Breast epithelium (tissue), 4 donors: ENCODE measurements at places on chromosomes 16 and 17. TPM values are rescaled to one million over a fixed set of nuclear protein-coding genes. Genes with fewer than 3 reads are reported as not detected.

The SLC47A1 gene
- total RNA-seq, result 8.8 TPM

The PRR14 gene
- 26.9 TPM for total RNA-seq

The ZP2 gene
- total RNA-seq, result not detected

The DNAH9 gene
- 1.2 TPM for total RNA-seq

The CNGB1 gene
- total RNA-seq, result not detected

The MYO15A gene
- 2.2 TPM for total RNA-seq

The UBE2O gene
- total RNA-seq, result 17.4 TPM

The NPIPA5 gene
- 6.0 TPM for total RNA-seq

The FSCN2 gene
- total RNA-seq, result 1.6 TPM

The MFAP4 gene
- 116 TPM for total RNA-seq

The ACSM3 gene
- 60.2 TPM for total RNA-seq

The MYH3 gene
- total RNA-seq, result 2.2 TPM

GRCh38 chr17:65609286-65609685, 47.8 kb upstream of the AXIN2 start:
- no peaks in the 10 kb centered on the region for H3K36me3 ChIP-seq
- DNase-seq, result no peak
- no peak overlapping the region for H3K27ac ChIP-seq
- no peak overlapping the region for H3K4me3 ChIP-seq
- H3K27me3 ChIP-seq, result no peaks in the 10 kb centered on the region

DNA sequence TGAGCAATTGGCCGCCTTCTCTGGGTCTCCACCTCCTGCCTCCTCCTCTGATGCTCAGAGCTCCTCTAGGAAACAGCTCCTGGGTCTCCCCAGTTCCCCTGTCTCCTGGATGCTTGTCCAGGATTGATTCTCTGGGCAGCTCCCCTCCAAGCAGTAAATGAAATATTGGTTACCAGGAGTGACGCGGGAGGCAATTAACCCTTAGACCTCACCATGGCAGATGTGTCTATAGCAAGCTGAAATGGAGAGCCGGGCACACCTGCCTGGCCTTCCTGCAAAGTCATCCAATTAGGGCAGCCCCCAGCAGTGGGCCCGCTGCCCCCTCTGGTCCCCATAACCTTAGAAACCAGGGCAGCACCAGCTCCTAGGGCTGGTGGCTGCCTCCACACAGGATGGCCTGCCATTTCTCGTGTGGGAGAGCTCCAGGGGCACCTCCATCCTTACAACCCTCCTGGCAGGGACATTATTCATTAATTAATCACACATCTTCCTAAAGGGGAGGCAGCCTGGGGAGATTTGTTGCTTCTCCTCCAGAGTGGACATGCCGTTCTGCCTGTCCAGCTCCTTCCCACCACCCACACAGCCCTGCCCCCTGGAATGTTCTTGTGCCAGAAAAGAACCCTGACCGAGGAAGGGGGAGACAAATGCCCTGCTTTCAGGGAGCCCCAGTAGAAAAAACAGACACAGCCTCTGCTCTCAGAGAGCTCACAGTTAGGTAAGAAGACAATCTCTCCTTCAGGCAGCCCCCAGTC, 8.3 kb upstream of the KIF18B start:
- peak; percentile 44 for DNase-seq
- no peak overlapping the region for H3K4me3 ChIP-seq
- H3K27me3 ChIP-seq, result peaks cover 9% of the 10 kb centered on the region
- H3K36me3 ChIP-seq, result no peaks in the 10 kb centered on the region
- no peak overlapping the region for H3K27ac ChIP-seq

- H3K27me3 ChIP-seq, result no peaks in the 10 kb centered on the region
- no peak for DNase-seq
- peaks cover 10% of the 10 kb centered on the region for H3K36me3 ChIP-seq
- H3K4me3 ChIP-seq, result peak overlapping the region; percentile 80
- H3K27ac ChIP-seq, result peak overlapping the region; percentile 96
These were observed 1.5 kb downstream of the ATXN7L3 start for GRCh38 chr17:44197980-44198720.

GRCh38 chr17:81397314-81398175, 2.3 kb downstream of the BAHCC1 start:
- peak overlapping the region; percentile 60 for H3K4me3 ChIP-seq
- H3K4me1 ChIP-seq, result peaks cover 16% of the 10 kb centered on the region
- DNase-seq, result no peak
- no peaks in the 10 kb centered on the region for H3K36me3 ChIP-seq

DNA sequence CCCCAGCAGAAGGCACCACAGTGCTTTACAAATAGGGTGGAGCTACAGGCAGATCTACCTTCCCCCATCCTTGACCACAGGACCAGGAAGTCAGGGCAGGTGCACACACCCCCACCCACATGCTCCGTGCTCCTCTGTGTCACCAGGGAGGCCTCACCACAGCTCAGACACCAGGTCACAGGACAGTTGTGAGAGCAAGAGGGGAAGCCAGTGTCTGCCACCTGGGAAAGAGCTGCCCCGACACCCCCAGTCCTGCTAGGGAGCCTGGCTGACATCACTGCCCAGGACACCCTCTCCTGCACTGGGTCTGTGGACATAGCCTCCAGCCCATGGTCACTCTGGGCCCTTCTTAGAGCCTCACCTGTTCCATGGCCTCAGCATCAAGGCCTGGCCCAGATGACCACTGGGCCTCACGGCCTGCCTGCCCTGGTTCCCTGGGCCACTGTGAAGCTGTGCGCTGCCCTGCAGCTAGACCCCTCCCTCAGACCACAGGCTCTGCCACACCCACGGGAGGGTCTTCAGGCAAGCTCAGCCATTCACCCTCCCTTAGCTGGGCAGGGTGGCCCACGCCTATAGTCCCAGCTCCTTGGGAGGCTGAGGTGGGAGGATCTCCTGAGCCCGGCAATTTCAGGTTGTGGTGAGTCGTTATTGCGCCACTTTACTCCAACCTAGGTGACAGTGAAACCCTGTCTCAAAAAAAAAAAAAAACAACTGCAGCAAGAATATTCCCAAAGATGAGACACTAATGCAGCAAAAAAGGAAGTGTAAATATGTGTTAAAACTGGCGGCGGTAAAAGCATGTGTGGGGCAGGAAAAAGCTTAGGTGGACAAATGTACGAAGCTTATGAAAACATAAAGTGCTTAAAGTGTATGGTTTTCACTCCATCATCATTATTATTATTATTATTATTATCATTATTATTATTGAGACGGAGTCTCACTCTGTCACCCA, 14.2 kb downstream of the POLR3K start:
- H3K4me1 ChIP-seq, result no peaks in the 10 kb centered on the region
- no peaks in the 10 kb centered on the region for H3K36me3 ChIP-seq
- DNase-seq, result peak; percentile 61
- no peaks in the 10 kb centered on the region for H3K27me3 ChIP-seq

DNA sequence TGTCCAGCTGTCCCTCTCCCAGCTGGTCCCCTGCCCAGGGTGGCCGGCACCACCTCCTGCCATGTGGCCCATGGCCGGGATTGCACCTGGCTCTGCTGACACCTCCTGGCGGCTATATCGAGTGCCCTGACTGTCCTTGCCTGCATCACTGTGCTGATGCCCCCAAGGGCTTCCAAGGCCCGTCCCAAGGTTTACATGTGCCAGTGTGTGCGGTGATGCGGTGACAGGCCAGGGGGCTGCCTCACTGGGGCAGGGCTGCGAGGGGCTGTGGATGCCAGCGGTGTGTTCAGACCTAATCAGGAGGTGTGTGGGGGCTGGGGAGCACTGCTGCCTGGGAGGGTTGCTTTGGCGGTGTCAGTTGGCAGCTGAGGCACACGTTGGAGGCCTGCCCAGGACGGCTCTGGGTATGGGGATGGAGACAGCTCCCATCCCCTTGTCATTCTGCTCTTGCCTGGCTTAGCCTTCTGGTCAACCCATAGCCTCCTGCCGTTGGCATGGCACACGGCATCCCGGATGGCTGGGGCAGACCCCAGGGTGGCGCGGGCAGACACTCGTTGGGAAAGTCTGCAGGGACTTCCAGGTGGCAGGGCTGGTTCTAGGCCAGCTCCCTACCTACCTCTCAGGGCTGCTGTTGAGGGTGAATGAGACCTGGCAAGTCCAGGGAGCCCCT, 5.5 kb downstream of the MAP2K3 start:
- no peak for DNase-seq
- H3K4me1 ChIP-seq, result peaks cover 29% of the 10 kb centered on the region
- H3K4me3 ChIP-seq, result no peak overlapping the region
- H3K27me3 ChIP-seq, result no peaks in the 10 kb centered on the region
- H3K36me3 ChIP-seq, result no peaks in the 10 kb centered on the region
- H3K27ac ChIP-seq, result peak overlapping the region; percentile 96

- no peaks in the 10 kb centered on the region for H3K27me3 ChIP-seq
- no peak overlapping the region for H3K4me3 ChIP-seq
- no peak for DNase-seq
- H3K4me1 ChIP-seq, result no peaks in the 10 kb centered on the region
- H3K36me3 ChIP-seq, result no peaks in the 10 kb centered on the region
These were observed 137.1 kb upstream of the ELAC2 start for GRCh38 chr17:13154930-13155329.

- H3K36me3 ChIP-seq, result no peaks in the 10 kb centered on the region
- H3K27me3 ChIP-seq, result no peaks in the 10 kb centered on the region
These were observed 26.2 kb upstream of the PLCG2 start for GRCh38 chr16:81752876-81753227.

- H3K27ac ChIP-seq, result no peak overlapping the region
- H3K36me3 ChIP-seq, result no peaks in the 10 kb centered on the region
- no peak overlapping the region for H3K4me3 ChIP-seq
- no peaks in the 10 kb centered on the region for H3K27me3 ChIP-seq
- no peaks in the 10 kb centered on the region for H3K4me1 ChIP-seq
- no peak for DNase-seq
These were observed 56.1 kb downstream of the B9D1 start for GRCh38 chr17:19306160-19307111.

DNA sequence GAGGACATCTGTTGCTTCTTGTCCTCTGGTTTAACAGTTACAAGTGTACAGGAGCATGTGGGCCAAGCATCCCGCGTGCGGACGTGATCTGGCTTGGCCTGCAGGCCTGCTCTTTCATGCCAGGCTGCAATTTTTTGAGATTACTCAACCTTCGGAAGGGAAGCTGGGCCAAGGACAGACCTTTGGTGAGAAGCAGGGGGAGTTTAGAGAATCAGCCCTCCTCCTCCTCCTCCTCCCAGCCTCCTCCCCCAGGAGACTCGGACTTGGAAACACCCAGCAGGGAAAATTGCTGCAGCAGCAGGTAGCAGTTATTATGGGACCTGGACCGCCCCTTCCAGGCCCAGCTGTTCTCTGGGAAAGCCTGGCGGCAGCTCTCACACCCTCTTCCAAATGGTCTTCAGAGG, 5.1 kb upstream of the KLHL36 start:
- H3K27me3 ChIP-seq, result no peaks in the 10 kb centered on the region
- H3K36me3 ChIP-seq, result no peaks in the 10 kb centered on the region
- DNase-seq, result peak; percentile 71
- no peak overlapping the region for H3K4me3 ChIP-seq
- H3K27ac ChIP-seq, result peak overlapping the region; percentile 65
- no peaks in the 10 kb centered on the region for H3K4me1 ChIP-seq

DNA sequence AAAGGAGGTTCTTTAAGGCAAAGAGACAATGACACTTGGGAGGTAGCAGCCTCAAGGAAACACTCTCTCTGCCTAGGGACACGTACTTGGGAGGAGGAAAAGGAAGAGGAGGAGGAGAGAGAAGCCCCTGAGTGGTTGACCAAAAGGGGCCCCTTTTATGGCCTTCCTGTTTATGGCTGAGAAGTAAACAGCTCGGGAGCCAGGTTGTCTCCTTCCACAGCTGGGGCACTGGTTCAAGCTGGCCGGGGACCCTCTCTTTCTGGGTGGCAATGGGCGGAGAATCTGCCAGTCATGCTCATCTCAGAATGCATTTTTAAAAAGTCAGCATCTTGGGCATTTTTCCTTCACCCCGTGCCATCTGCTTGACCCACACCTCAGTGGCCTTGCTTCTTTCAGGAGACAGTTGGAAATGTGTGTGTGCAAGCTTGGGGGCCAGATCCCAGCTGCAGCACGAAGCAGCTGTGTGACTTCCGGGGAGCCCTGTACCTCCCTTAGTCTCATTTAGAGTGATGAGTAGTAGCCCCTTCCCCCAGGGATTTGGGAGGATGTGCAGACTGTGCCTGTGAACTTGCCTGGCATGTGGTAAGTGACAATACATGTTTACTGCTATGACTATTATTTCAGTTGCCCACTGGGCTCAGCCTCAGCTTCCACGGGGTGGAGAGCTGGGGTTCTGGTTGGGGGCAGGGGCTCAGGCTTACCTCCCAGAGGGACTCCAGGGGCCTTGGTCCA, 33.8 kb upstream of the SALL1 start:
- no peaks in the 10 kb centered on the region for H3K4me1 ChIP-seq
- H3K4me3 ChIP-seq, result no peak overlapping the region
- no peaks in the 10 kb centered on the region for H3K27me3 ChIP-seq
- DNase-seq, result no peak
- H3K27ac ChIP-seq, result no peak overlapping the region

- no peak for DNase-seq
- peaks cover 6% of the 10 kb centered on the region for H3K4me1 ChIP-seq
- H3K27ac ChIP-seq, result no peak overlapping the region
- no peak overlapping the region for H3K4me3 ChIP-seq
- H3K36me3 ChIP-seq, result no peaks in the 10 kb centered on the region
These were observed 3.0 kb downstream of the IL27 start for GRCh38 chr16:28503470-28504259.

DNA sequence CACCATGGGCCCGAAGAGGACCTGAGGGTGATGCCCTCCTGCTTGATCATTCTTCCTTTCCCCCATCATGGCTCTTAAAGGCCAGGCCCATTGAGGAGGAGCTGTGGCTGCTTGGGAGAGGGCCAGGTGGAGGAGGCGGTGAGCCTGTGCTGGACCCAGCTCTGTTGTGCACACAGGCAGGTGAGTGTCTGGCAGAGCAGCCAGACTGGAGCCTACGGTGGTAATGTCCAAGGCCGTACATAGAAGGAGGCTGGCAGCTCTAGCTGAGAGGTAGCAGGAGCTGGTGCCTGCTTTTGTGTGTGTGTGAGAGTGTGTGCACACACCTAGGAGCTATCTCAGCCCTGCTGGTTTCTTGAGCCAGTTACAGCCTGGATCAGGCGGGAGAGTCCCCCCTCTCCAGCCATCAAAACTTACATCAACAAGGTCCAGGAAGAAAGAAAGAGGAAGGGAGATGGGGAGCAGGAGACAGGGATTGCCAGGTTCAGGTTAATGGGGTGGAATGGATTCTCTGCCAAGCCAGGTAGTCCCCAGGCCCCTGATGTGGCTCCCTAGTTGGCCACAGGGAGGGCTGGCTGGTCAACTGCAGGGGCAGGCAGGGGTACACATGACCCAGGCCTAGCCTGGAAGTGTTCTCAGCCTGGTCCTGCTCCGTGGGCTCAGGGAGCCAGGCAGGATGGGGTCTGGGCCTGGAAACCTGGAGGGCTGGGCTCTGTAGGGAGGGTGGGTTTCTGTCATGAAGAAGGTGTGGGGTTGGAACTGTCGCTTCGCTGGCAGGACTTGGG, 107.1 kb downstream of the RAP1GAP2 start:
- H3K27ac ChIP-seq, result no peak overlapping the region
- DNase-seq, result no peak
- no peak overlapping the region for H3K4me3 ChIP-seq
- no peaks in the 10 kb centered on the region for H3K27me3 ChIP-seq

GRCh38 chr16:55491691-55492090, 12.7 kb downstream of the MMP2 start:
- no peaks in the 10 kb centered on the region for H3K36me3 ChIP-seq
- peak overlapping the region; percentile 91 for H3K27ac ChIP-seq
- peak; percentile 66 for DNase-seq
- no peaks in the 10 kb centered on the region for H3K27me3 ChIP-seq
- peaks cover 5% of the 10 kb centered on the region for H3K4me1 ChIP-seq
